Activated CD4-positive, CD25-positive, alpha-beta regulatory T cell treated with anti-CD3 and anti-CD28 coated beads, Interleukin-2, amount 50 U/mL, for 24 hours (primary cell): ENCODE measurements at places on chromosomes 6 and 20.
A peak's percentile ranks its signal among the peaks of the same experiment; 100 is the strongest.

DNA sequence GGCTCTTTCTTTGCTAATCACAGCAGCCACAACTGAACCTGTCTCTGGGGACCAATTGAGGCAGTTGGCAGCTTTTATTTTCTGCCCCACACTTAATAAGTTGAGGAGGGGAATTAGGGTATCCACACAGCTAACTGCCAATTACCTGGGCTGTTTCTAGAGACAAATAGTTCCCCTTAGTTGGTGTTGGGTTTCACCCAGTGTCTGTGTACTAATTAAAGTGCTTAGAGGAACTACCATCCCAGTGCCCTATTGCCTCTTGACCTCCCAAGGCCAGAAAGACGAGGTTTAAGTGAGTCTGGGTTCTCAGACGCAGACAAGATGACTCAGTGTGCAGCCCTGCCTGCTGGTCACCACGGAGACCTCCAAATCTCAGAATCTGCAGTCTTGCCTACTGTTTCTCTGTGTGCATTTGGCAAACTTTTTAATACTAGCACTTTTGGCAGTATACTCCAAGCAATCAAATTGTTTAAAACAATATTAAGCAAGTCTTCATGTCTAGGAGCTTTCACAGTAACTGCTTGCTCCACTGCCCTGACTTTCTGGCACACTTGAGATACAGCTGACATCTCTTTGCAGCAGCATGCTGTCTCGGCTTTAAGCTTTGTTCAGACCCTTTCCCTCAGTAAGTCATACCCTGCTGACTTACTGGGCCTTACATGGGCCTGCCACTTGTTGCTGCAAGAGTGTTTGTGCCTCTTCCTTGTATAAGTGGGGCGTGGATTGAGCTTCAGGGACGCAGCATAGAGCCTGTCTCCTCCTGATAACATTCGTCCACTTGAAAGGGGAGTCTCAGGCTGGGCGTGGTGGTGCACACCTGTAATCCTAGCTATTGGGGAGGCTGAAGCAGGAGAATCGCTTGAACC lies 31.9 kb downstream of the STK35 start:
- no peak for ATAC-seq

DNA sequence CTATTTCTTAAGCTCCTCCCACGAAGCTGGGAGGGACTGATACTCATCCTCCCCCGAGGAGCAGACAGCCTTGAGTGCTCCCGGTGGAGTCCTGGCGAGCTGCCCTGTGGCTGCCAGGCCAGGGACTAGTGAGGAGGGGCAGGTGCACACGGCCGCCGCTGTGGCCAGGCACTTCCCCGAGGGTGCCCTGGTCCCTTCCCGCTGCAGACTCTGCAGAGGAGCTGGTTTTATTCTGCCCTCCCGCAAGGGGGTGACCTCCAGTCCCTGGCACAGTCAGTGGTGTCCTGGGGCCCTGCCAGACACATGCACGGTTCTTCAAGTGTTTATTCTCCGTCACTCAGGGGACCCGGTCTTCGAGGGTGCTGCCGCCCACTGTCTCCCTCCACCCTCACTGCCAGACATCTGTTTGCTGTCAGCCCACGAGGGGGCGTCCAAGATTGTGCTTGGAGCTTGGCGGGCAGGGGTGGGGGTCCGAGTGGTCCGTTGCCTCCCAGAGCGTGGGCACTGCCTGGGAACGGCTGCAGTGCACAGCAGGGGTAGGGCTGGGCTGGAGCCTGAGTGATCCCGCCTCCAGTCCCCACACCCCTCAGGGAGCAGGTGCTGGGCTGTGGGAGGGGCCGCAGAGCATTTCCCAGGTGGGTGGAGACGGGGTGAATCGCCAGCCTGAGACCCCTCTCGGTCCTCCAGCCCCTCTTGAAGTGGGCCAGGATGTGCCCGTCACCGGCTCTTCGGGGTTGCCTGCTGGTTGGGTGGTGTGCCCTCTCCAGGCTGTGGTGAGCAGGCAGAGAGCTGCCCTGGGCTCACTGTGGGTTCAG lies 3.1 kb upstream of the CABLES2 start:
- no peak for ATAC-seq

DNA sequence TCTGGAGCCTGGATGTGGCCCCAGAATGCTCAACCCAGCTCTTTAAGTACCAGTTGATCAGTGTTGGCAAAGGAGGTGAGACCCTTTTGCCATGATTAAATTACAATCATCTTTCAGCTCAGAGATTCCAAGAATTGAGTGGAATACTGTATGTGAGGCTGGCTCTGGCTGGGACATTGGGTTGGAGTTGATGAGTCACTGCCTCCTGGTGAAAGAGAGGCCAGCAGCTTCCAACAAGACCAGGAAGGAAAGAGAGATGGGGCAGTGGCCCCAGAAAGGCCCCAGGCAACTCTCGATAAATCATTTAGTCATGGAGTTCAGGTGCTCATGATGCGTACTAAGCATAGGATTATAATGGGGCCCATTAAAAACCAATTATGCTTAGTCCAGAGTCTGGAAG lies 2.1 kb downstream of the TGM6 start:
- no peak for ATAC-seq

DNA sequence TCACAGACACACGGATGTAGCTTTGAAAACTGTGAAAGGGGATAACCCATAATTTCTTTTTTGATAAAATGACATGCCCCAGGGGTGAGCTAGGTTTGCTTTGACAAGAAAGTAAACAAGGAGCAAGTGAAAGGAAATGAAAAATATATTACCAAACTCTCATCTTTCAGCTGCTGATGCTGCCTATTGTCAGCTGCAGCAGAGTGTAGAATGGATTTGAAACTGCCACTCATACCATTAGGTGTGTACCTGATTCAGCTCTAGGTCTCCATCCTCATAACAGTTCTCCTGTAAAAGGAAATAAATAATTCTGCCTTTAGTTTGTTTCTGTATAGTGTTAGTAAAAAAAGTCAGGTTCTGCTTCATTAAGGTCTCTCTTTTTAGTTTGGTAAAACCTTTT lies 415.1 kb upstream of the MARCKS start:
- ATAC-seq: no peak

GRCh38 chr6:151242420-151242861 lies 2.7 kb downstream of the AKAP12 start:
- no peak for ATAC-seq

DNA sequence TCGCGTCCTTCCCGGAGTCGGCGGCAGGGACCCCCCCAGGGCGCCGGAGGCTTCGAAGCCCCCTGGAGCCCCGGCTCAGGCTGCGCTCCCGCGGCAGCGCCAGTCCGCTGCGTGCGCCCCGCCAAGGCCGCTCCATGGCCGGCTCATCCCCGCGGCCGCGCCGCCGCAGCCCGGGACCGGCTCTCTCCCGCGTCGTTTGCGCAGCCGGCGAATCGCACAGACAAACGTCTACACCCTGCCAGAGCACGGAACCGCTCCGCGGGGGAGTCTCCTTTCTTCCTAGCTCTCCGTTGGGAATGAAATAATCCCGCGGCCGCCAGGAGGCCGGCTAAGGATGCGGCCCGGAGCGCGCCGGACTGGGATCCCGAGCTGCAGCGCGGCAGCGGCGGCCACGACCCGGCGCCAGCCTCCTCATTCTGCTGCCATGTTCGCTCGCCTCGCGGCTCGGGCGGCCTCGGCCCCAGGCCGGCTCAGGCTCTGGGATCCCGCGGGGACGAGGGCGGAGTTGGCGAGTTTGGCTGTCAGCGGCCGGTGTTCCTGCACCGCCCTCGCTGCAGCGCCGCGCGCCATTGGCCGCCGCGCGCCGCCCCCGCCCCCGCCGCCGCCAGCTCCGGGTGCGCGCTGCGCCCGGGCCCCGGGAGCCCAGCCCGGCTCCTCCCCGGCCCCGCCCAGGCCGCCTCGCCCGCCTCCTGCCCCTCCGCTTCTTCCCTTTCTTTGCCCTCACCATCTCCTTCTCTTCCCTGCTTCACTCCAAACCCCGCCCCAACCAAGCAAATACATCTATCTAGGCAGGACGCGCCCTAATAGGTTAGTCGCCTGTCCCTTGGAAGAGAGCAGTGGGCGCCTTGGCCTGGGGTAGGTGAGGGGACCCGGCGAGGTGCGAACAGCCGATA lies at the start of gene GFOD1:
TSS of gene GFOD1 (minus strand) at position 479 of the 893 bp plus-strand sequence. CDS start 710 bp downstream, outside the sequence.
- ATAC-seq: peak; percentile 88

GRCh38 chr20:41734506-41734945 lies 116.3 kb upstream of the CHD6 start:
- no peak for ATAC-seq

GRCh38 chr6:145813285-145814034 lies 1.1 kb downstream of the FBXO30 start:
- ATAC-seq: no peak

- peak; percentile 31 for ATAC-seq
Observed at GRCh38 chr6:89986650-89987074, 92.4 kb downstream of the GJA10 start.

GRCh38 chr6:98136333-98136732 lies 698.0 kb upstream of the POU3F2 start:
- ATAC-seq: no peak

GRCh38 chr6:42158011-42158410 lies 15.2 kb upstream of the GUCA1A start:
- no peak for ATAC-seq

DNA sequence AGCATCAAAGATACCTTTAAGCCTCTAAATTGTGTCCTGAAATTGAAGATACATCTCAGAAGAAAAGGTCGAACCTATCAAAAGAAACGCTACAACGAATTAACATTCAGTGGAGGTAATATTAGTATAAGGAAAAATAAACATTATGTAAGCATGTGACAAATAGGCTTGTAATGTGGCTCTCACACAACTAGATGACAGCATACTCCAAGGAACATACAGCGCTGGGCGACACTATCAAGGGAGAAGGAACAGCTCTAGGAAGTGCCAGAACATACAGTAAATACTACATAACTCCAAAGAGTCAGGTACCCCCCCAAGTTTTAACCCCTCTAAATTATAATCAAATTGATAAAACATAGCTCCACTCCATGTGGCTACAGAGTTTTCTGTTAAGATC lies 103.5 kb downstream of the LAMP5 start:
- no peak for ATAC-seq

GRCh38 chr6:146419576-146419975 lies 124.1 kb upstream of the RAB32 start:
- no peak for ATAC-seq

DNA sequence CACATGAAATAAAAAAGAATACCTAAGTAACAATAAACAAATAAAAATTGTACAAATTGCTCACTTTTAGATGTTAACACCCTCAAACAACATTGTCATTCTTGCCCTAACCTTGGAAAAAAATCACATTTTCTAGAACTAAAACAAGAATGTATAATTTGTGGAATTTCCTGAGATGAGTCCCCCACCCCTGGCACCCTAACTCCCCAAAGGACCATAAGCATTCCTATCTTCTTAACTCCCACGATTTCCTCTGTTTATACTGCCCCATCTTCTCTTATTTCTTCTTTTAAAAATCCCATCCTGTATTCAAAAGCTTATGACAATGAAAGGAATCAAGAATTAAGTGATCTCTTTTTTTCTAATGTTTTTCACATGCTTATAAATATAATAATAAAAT lies 70.9 kb downstream of the IBTK start:
- ATAC-seq: no peak

DNA sequence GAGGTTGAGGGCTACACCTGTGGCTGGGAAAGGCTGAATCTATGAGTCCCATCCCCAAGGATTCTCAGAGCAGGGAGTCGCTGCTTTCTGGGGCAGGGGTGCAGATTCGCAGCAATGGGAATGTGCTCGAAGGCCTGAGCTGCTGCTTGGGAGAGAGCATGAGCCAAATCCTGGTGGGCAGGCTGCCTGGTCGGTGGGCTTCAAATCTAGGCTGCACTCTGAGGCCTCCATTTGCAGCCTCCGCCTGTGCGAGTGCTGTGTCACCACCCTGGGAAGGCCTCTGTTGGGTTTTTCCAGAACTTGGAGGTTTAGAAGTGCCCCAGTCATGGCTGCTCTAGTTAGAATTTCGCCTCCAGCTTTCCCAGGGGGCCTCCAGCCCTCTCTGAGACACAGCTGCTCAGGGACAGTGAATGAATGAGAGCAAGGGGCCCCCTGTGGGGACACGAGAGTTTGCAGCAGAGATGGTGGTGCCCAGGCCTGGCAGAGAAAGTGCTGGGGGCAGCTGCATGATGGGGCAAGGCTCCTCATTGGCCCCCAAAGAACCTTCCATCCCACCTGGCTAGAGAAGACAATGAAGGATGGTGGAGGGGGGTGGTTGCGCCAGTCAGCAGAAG lies 31.1 kb upstream of the RNF24 start:
- no peak for ATAC-seq

- ATAC-seq: no peak
Observed at GRCh38 chr6:141451181-141451510, 681.6 kb upstream of the GJE1 start.

DNA sequence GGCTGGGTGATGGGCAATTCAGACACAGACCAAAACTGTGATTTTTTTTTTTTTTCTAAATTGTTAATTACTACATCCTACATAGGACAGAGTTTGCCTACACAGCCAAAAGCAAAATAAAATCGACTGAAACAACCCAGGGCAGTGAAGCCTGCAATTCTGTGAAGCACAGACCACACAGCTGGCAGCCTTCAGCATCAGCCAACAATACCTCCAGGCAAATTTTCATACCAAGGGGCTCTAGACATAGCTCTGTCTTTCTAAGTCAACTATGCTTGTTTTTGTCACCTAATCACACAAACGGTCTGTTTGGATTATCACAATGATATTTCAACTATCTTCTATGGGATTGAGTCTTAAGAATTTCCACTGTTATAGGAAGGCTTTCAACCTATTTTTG lies 17.6 kb downstream of the RMND1 start:
- ATAC-seq: no peak

GRCh38 chr6:122416825-122417224 lies 17.4 kb downstream of the HSF2 start:
- ATAC-seq: no peak

DNA sequence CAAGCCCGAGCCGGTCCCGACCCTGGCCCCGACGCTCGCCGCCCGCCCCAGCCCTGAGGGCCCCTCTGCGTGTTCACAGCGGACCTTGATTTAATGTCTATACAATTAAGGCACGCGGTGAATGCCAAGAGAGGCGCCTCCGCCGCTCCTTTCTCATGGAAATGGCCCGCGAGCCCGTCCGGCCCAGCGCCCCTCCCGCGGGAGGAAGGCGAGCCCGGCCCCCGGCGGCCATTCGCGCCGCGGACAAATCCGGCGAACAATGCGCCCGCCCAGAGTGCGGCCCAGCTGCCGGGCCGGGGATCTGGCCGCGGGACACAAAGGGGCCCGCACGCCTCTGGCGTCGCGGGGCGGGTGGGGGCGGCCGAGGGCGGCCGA lies 37.5 kb downstream of the YTHDF1 start:
- no peak for ATAC-seq

- ATAC-seq: no peak
Observed at GRCh38 chr6:97548354-97548753, 265.3 kb upstream of the MMS22L start.
